ENCODE measurements at places on chromosomes 5 and 9.

DNA sequence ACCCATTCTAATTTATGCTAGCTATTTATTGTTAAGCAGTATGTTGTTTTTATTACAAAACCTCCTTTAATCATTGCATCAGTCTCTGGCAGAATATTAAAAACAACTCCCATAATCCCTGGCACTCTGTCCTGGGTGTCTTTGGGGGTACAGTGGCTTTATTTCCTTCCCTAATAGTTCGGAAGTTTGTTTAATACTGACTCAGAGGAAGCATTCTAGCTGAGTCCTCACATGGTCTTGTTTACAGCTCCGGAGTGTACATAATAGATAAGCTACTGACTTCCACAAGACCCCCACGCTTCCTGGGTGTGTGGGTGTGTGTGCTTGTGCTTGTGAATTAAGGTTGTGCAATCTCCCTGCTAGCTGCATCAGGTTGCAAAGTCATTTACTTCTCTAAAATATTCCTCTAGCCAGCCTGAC, 149.8 kb upstream of the CDKN2B start:
- DNase-seq, result no peak

DNA sequence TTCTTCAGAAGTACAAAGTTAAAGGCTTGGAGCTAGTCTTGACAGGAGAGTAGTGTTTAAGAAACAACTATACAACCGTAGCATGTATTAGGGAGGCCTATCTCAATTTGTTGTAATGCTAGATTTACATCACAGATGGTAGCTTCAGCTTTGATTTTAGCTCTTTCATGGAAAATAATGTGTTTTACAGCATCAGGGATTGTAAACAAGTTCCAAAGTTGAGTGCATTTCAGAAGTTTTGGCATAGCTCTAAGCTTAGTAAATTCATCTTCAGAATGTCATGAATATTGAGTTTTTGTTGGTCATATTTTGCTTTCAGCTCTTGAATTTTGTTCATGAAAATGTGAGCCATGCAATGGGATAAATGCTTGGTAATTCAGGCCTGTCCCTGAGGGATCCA, 30.7 kb downstream of the SLC44A1 start:
- no peak for DNase-seq

- peak; percentile 46 for DNase-seq
Observed at GRCh38 chr5:181246276-181247049, 2.8 kb upstream of the RACK1 start.

- DNase-seq, result no peak
Observed at GRCh38 chr9:127361561-127361960, 35.4 kb upstream of the SLC2A8 start.

GRCh38 chr5:88833371-88834130, 49.4 kb downstream of the MEF2C start:
- DNase-seq, result no peak

DNA sequence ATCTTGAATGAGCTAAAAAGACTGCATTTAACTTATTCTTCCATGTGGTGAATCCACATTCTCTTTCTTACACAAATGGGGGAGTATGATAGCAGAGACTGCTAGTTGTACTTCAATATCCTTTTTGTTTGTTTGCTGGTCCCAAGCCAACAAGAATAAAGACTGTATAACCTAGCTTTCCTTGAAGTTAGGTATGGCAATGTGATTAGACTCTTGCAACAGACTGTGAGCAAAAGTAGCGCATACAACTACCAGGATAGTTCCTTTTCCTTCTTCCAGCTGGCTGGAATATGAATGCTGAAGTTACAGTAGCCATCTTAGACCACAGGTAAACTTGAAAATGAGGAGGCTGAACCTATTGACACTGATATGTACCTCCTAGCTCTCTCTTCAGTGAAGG, 17.9 kb upstream of the KIF2A start:
- no peak for DNase-seq

- no peak for DNase-seq
Observed at GRCh38 chr9:113381909-113382411, 5.2 kb upstream of the HDHD3 start.

DNA sequence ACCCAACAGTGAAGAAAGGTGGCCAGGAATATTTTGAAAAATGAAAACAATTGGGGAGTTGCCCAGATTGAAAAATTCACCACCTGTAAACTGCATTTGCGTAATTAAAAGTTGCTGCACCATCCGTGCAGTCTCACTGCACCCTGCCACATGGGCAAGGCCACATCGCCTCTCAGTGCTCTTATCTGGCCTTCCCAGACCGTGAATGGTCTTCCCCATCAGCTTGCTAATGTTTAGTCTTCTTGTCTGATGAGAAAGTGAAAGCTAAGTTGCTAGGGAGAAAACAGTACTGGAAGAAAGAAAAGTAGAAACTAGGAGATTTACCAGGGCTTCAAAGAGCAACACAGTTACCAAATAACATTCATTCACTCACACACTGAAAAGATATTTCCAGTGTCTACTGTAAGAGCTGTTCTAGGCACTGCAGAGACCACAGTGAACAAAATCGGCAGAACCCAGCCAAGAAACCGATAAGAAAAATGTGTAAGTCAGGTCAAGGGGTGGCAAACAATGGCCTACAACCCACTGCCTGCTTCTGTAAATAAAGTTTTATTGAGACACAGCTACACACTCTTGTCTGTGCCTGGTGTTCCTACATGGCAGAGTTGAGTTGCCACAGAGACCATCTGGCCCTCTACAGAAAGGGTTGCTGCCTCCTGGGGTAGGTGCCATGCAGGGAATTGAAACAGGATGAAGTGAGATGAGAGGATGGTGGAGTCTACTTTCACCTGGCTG, 51.2 kb upstream of the CTSL start:
- no peak for DNase-seq

DNA sequence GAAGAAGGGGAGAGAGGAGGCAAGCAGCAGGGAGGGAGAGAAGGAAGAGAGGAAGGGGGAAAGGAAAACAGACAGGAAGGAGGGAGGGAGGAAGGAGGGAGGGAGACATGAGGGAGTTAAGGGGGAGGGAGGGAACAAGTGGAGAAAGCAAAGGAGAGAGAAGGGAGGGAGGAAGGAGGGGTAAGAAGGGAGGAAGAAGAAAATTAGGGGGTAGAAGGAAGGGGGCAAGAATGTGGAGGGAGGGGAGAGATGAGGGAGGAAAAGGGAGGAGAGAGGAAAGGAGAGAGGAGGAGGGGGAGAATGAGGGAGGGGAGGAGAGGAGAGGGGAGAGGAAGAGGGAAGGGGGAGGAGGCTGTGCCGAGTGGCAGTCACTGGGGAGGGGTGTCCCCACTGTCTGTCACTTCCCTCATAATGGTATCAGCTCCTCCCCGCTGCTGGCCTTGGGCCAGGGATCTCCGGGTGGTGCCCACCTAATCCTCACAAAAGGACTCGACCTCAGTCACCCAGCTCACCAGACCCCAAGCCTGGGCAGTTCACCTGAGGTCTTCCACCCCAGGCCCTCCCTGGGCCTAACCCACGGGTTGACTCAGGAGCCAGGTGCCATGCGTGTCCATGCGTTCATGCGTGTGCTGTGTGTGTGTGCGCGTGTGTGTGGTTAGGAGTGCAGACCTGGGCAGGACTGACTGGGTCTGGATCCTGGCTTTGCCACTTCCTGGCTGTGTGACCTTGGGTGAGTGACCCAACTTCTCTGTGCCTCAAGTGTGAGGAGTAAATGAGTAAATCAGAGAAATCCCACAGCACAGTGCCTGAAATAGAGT, 18.1 kb downstream of the C9orf50 start:
- DNase-seq, result no peak

DNA sequence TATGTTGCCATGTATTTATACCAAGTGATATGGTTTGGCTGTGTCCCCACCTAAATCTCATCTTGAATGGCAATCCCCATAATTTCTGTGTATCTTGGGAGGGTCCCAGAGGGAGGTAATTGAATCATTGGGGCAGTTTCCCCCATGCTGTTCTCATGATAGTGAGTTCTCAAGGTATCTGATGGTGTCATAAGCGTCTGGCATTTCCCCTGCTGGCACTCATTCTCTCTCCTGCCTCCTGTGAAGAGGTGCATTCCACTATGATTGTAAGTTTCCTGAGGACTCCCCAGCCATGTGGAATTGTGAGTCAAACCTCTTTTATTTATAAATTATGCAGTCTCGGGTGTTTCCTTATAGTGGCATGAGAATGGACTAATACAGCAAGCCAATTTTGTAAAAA, 140.8 kb upstream of the ADAMTSL1 start:
- DNase-seq, result no peak

DNA sequence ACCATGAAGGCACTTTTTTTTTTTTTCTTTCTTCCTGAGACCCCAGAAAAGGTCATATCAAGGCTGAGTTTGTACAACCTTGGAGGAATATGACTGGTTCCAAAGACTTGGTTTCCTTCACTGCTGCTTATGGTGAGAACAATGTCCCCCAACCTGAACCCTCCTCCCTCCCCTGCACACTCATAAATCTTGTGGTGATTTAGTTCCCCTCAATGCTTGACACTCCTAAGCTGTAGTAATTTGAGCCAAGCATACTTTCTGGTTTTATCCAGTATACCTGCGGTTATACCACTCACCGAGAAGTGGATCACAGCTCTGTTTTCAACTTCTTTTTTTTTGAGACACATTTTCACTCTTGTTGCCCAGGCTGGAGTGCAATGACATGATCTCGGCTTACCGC, 149.9 kb upstream of the KLF4 start:
- no peak for DNase-seq

GRCh38 chr9:86885232-86885631, 62.1 kb downstream of the GAS1 start:
- DNase-seq, result no peak

- DNase-seq, result no peak
Observed at GRCh38 chr9:30925635-30926034, 1458.8 kb upstream of the ACO1 start.

GRCh38 chr9:84141741-84142370, 161.3 kb downstream of the RMI1 start:
- DNase-seq, result no peak

DNA sequence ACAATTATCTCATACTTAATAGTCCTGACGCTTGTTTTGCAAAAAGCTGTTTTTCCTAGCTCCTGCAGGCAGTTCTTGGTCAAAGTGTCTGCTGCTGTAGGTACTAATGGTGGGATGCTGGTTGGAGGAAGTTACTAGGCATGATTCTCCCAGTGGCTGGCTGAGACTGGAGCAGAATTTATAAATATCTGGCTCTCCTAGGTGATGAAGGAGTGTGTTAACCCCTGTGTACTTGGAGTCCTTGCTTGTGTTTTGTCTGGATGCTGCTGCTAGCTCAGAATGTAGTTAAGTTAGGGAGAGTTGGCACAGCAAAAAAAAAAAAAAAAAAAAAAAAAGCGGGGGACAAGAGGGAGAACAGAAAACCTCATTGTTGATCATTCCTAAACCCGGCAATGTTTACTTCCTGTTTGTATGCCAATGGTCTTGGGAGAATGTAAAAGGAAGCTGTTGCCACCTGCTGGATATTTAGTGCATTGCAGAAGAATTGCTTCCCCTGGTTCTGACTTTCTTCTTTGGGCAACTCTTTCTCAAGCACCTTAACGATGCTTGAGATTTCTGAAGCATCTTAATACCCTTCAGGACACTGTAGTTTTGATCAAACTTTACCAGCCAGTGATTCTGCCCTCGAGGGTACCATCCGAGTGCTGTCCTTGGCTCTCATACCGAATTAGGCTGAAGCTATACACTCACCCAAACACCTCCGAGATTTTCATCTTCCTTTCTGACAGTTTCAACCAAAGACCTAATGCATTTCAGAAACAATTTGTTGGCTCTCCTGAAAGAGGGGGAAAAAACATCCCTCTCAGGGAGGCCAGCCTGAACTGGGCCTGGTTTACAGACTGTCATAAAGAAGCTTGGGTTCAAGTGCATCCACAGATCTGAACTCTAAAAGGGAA, 71.7 kb upstream of the WWC1 start:
- no peak for DNase-seq

DNA sequence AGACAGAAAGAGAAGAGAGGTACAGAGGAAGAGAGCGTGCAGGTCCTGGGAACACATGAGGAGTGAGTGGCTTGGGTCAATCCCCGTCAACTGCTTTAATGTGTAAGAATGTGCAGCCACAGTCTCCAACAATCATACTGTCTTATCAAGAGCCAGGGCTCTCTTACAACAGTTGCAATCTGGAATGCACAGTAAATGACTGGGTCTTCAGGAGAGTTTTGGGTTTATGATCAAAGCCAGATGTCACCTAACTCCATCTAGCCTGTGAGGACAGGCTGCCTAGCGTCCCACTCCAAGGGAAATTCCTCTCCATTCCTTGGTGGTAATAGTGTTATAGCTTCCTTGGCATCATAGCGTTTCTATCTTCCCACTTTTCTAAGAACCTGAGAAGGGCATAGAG, 75.0 kb upstream of the TRIO start:
- no peak for DNase-seq

- DNase-seq, result no peak
Observed at GRCh38 chr5:59218424-59219045, 635.7 kb downstream of the RAB3C start.

- no peak for DNase-seq
Observed at GRCh38 chr9:84748112-84748511, 78.6 kb downstream of the NTRK2 start.

- no peak for DNase-seq
Observed at GRCh38 chr5:65544473-65544872, 18.5 kb downstream of the CENPK start.

GRCh38 chr9:87670572-87671264, 55.2 kb upstream of the CTSL start:
- no peak for DNase-seq

- no peak for DNase-seq
Observed at GRCh38 chr5:80871541-80871961, 88.6 kb upstream of the RASGRF2 start.

- DNase-seq, result no peak
Observed at GRCh38 chr5:141876628-141877355, 1.4 kb downstream of the PCDH1 start.

- no peak for DNase-seq
Observed at GRCh38 chr9:87195306-87195705, 248.0 kb upstream of the GAS1 start.

DNA sequence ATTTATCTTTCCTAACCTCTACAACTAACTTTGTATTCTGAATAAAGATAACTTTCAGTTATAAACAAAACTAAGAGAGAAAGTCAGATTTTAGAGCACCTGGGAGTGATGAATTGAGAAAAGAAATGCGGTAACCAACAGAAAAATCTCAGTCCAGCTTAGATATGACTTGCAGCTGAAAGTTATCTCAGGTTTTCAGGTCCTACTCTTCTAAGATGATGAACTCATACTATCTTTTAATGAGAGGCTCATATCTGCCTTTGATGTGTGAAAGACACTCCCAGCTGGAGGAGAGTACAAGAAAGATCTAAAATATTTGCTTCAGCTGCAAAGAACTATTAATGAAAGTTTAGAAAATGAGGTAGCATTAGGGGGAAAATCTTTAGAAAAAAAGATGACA, 190.5 kb downstream of the DENND1A start:
- no peak for DNase-seq

- no peak for DNase-seq
Observed at GRCh38 chr9:112241491-112241890, 66.4 kb upstream of the SUSD1 start.

- no peak for DNase-seq
Observed at GRCh38 chr5:112822456-112822855, 38.6 kb upstream of the SRP19 start.

DNA sequence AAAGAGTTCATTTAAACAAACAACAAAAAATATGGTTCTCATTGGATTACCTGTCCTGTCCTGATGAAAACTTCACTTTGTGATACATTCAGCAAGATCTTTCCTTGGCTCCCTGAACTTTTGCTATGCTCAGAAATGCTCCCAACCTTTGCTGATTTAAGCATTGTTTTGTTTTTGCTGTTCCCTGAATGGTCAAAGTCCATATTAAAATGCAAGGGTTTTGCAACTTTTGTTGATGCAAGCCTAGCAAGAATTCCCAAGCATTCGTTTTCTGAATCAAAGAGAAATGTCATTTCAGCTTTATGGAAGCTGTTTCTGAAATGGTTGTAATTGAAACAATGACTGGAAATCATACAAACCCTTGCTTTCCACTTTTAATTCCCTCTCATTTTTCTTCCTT, 3.1 kb upstream of the SFXN1 start:
- no peak for DNase-seq

Data from stimulated activated CD4-positive, alpha-beta T cell treated with anti-CD3 and anti-CD28 coated beads, Interleukin-1b, Interleukin-23, amount 100 ng/mL, for 1 hour (primary cell).